ENCODE measurements at places on chromosomes 13 and 19.
A peak's percentile ranks its signal among the peaks of the same experiment; 100 is the strongest.

GRCh38 chr13:78826312-78826711 lies 167.4 kb upstream of the OBI1 start:
- DNase-seq, result no peak

DNA sequence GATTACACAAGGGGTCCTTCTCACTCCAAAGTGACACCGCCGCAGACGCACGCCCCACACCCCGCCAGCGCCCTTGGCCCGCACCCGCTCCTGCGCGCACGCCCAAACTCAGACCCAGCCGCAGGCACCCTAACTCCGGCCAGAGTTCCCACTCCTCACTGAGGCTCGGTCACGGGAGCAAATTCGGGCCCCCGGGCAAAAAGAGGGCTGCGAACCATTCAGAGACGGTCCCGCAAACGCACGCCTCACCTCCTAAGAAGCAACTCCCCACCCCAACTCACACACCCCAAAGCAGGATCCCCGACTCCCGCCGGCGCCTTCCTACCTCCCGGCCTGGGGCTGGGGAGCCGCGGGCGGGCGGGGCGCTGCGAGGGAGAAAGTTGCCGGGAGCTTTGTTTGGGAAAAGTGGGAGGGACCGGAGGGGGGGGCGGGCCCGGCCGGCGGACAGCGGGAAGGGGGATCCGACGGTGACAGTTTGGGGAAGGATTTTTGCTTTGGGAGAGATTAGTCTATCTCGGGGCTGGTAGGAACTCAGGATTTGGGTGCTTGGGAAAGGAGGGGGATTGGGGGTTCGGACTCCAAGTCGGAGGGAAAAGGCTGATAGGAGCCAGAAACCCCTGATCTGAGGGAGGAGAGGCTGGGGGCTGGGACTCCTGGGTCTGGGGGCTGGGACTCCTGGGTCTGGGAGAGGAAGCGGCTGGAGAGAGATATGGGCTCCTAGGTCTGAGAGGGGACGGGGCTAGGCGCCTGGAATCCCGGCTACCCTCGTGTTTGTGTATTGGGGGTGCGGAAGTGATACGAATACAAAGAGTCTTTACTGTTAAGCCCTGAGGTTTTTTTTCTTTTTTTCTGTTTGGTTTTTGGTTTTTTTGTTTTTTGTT lies at the start of gene TEAD2:
TSS of gene TEAD2 (minus strand) at position 369 of the 881 bp plus-strand sequence. CDS start 2,341 bp downstream, outside the sequence.
- DNase-seq, result no peak

GRCh38 chr19:12272980-12273901 lies 21.4 kb downstream of the ZNF44 start:
- DNase-seq, result no peak

DNA sequence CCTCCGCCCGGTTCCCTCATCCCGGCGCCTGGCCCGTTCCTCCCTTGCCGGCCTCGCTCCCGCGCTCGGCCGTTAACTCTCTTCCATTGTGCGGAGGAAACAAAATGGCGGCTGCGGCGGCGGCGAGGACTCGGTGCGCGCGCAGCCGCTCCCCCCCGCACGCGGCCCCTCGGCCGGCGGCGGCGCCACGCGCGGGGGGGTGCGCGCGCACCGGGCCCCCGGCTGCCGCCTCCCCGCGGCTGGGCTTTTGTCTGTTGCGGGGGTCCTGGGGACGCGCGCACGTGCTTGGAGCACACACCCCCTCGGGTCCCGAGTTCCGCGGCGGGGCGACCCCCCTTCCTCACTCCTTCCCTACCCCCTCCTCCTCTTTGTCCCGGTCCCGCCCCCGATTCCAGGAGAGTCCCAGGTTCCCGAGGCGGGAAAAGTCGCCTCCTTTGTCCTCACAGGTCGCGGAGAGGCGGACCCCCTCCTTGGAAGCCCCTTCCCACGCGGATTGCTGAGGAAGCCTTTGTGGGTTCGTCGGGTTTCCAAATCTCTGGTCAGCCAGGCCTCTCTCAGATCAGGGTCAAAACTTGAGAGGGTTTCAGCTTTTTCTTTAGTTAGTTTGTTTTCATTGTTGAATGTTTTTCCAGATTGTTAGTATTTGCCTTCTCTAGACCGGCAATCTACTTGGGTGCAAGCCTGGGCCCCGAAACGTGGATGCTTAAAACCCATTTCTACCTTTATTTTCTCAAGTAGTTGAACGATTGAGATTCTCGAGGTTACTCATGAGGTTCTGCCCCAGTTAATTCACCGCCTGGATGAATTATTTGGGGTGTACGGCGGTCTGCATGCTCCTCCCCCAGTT lies 687 bp downstream of the ILF3 start:
- peak; percentile 79 for DNase-seq

DNA sequence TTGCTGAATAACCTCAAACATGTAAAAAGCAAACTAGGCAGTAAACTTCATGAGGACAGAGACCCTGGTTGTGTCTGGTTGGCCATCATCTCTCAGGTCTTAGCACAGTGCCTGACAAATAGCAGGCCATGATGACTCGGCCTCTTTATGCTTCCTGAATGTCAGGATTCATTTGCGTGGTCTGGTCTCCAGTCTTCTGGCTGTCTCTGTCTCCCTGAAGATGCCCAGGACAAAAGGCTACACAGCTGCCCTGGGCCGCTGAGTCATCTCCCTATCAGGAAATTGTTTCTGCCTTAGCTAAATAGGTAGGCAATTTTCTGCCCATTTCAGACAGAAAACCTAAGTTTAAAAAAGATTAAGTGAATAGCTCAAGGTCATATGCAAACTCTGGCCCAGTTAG lies 84.1 kb upstream of the FNDC3A start:
- no peak for DNase-seq

GRCh38 chr13:40206241-40207000 lies 460.0 kb downstream of the FOXO1 start:
- DNase-seq, result peak; percentile 42

DNA sequence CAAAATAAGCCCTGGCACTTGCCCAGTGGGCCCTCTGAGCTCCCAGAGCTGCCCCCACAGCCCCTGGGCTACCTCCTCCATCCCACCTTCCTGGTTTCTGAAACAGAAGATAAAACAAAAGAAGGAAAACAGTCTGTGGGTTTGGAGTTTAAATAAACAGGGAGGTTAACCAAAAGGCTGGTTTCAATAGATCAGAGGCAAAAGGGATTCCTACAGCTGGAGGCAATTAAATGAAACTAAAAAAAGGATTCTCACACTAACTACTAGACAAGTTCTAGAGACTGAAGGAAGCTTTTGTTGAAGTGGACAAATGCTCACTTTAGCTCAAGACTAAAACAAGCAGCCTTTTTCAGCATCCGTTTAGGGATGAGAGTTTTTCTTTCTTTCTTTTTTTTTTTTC lies 569.8 kb downstream of the FGF9 start:
- DNase-seq, result no peak

- DNase-seq, result no peak
These were observed 21.8 kb downstream of the ARRDC2 start for GRCh38 chr19:18029617-18030338.

GRCh38 chr19:13923194-13923987 lies 14.8 kb downstream of the PODNL1 start:
- no peak for DNase-seq

GRCh38 chr19:12721656-12722565 lies 1.8 kb downstream of the TNPO2 start:
- DNase-seq, result peak; percentile 55

GRCh38 chr19:15453091-15453578 lies 3.4 kb upstream of the WIZ start:
- DNase-seq, result no peak

GRCh38 chr13:46342538-46342937 lies 44.5 kb downstream of the RUBCNL start:
- no peak for DNase-seq

- no peak for DNase-seq
These were observed 941.3 kb upstream of the SLITRK1 start for GRCh38 chr13:84823528-84823927.

- peak; percentile 74 for DNase-seq
These were observed 112.2 kb downstream of the IER2 start for GRCh38 chr19:13262450-13262849.

DNA sequence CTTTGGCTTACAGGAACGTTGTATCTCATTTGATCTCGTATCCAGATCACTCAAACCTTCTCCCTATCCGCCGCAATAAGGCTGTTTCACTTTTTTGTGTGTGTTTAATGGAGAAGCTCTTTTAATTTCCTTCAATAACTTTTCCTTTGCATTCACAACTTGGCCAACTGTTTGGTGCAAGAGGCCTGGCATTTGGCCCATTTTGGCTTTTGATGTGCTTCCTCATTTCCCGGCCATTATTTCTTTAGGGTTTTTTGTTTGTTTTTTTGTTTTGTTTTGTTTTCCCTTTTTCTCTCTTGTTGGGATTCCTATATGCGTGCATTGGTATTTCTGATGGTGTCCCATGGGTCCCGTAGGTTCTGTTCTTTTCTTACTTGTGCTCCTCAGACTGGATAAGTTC lies 6.1 kb upstream of the UPF3A start:
- DNase-seq, result no peak

GRCh38 chr19:39038098-39038497 lies 5.7 kb upstream of the FBXO27 start:
- DNase-seq, result no peak

- no peak for DNase-seq
These were observed 143.9 kb upstream of the ZNF536 start for GRCh38 chr19:30228113-30228834.

GRCh38 chr13:34542321-34542720 lies 399.7 kb upstream of the NBEA start:
- DNase-seq, result no peak

DNA sequence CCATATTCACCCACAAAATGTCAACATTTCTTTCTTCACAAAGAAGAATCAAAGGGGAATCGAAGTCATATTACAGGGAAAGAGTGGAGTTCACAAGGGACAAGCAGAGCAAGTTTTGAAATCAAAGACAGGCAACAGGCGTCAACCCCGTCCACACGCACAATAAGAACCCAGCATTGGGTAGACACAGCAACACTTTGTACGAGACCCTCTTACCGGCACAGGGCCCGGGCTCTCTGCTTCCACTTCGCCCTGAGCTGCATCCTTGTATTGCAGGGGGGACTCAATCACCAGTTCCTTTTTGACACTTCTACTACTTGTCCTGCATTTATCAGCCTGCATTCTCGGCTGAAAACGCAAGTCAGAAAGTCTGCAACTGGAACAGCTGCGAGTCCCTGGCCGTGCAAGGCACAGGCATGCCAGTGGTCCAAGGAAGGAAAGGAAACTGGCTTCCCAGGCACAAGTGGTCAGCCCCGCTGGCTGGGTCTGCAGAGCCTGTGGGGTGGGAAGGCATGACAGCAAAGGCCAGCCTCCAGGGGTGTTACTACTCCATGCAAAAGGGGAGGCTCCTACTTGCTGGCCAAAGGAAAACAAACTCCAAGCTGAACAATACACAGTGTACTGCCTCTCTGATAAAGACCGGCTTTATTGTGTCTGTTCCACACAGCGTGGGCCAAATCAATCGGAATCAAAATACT lies at the start of gene DOCK9:
TSS of gene DOCK9 (minus strand) at position 497 of the 698 bp plus-strand sequence. CDS start at position 342, 155 bp downstream.
- DNase-seq, result no peak

- DNase-seq, result peak; percentile 86
These were observed at the start of gene PNKP for GRCh38 chr19:49866933-49867782. Gene PNKP (minus strand): TSS chr19:49867576. CDS start chr19:49867204, 372 bp downstream.

DNA sequence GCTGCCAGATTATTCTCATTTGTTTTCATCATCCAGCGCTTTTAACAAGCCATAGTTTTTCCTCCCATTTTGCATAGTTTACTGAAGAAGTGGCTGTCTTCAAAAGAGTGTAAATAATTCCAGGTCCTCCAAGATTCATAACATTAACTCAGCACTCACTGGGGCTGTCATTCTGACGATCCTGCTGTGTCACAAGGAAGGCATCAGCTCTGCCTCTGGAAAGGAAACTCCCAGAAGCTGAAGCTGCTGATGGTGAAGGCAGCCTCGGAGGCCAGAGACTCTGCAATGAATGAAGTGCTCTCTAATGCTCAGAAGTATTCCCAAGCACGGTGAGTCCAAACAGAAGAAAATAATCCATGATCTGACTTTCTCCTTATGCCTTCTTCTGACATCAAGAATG lies 60.0 kb downstream of the FLT1 start:
- DNase-seq, result no peak

GRCh38 chr13:44930280-44930679 lies 59.0 kb downstream of the NUFIP1 start:
- no peak for DNase-seq

- no peak for DNase-seq
These were observed 703.8 kb downstream of the DIAPH3 start for GRCh38 chr13:59459972-59460371.

- DNase-seq, result no peak
These were observed 51.3 kb upstream of the PCDH9 start for GRCh38 chr13:67281466-67281865.

GRCh38 chr19:1074544-1075283 lies 7.7 kb downstream of the ARHGAP45 start:
- DNase-seq, result peak; percentile 95

DNA sequence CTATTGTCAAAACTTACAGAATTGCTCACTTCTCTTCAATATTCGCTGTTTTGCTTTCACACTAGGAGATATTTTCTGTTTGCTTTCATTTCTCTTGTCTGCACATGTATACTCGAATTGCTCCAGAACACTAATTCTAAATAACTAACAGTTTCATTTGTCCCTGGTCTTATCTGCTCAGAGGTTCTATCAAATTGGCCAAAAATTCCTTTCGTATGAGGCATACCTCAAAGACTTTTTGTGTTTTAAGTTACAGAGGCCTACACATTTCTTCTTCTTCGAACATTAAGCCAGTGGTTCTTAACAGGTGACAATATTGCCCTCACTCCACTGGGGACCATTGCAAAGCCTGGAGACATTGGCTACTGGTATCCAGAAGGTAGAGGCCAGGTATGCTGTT lies 1314.6 kb downstream of the EFNB2 start:
- no peak for DNase-seq

GRCh38 chr13:58660826-58661225 lies 1029.3 kb downstream of the PCDH17 start:
- no peak for DNase-seq

- DNase-seq, result no peak
These were observed 31.4 kb downstream of the SMAD9 start for GRCh38 chr13:36888645-36889044.

- DNase-seq, result no peak
These were observed 237.4 kb downstream of the NBEA start for GRCh38 chr13:35179494-35179893.

DNA sequence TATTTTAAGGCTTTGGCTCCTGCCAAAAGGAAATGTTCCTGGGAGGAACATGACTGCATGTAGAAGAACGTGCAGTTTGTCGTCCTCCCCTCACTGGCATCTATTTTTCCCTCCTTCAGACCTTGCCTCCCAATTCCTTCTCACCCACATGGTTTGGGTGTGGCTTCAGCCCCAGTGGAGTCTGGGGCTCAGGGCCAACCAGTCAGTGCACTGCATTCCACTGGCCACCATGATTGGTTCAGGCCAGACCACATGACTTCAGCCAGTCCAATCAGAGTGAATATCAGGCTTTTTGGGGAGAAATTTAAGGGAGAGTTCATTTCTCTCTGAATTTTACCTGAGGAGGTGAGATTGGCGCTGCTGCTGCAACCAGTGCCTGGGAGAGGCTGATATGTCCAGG lies 171.6 kb downstream of the ZIC5 start:
- DNase-seq, result no peak

DNA sequence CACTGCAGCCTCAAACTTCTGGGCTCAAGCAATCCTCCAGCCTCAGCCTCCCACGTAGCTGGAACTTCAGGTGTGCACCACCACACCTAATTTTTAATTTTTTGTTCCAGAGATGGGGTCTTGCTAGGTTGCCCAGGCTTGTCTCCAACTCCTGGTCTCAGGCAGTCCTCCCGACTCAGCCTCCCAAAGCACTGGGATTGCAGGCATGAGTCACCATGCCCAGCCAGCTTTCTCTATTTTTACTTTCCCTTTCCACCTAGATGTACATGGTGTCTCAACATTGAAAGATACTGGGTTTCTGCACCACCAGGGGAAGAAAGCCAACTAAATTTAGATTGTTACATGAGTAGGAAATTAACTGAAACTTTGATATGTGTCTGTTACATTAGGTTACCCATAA lies 13.8 kb upstream of the ZNF846 start:
- DNase-seq, result no peak

Data from CD4-positive, alpha-beta T cell treated with Interferon alpha-2 for 1 hour (primary cell).